ENCODE measurements at places on chromosomes 5 and 9.

GRCh38 chr5:80064124-80064523 is 29.0 kb downstream of the THBS4 start:
- H3K4me1 ChIP-seq = peaks cover 6% of the 10 kb centered on the region
- H3K4me3 ChIP-seq = no peak overlapping the region
- no peak overlapping the region for H3K27ac ChIP-seq
- no peak for DNase-seq
- no peaks in the 10 kb centered on the region for H3K27me3 ChIP-seq

DNA sequence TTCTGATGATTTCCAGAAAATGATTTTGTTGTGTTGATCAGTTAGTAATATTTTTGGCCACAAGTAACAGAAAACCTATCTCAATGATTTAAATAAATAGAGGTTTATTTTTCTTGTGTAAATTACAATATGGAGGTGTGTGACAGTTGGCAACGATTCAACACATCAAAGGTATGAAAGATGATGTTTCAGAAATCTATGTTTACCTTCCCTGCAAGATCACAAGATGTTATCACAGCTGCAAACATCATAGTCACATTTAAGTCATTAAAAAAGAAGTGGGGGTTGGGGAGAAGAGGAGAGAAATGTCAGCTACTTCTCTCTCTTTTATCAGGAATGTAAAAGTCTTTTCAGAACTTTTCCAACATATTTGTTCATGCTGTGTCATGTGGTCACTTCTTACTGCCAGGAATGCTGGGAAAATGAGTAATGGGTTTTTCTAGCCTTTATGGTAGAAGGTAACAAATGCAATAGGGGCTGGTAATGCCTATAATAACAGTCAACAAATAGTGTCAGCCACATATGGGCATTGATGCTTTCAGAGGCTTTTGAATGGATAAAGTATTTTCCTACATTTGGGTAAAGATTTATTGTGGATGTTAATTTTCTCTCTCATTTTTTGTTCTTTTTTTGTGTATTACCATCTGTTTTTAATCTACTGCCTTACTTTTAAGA is 742.7 kb downstream of the TLE1 start:
- DNase-seq = no peak
- H3K4me3 ChIP-seq = no peak overlapping the region
- H3K27me3 ChIP-seq = no peaks in the 10 kb centered on the region
- no peaks in the 10 kb centered on the region for H3K4me1 ChIP-seq

GRCh38 chr5:30871196-30871595 is 322.3 kb upstream of the CDH6 start:
- H3K4me3 ChIP-seq = no peak overlapping the region
- DNase-seq = no peak
- H3K36me3 ChIP-seq = no peaks in the 10 kb centered on the region
- no peaks in the 10 kb centered on the region for H3K27me3 ChIP-seq
- H3K27ac ChIP-seq = no peak overlapping the region

DNA sequence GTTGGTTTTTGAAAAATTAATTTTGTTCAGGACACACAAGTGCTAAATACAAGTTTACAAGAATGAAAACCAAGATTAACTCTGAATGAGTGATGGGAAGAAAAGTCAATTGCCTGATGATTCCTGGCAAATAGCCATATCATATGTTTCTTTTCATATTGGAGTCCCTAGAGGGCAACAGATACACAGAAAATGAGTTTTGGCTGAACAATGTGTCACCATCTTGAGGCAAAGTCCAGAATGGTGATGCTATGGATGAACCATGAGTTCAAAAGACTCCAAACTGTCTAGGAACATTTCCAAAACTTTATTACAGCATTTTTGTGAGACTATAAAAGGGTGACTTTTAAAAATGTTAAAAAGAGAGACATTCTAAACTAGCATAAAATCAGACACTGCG is 382.9 kb downstream of the TMEM161B start:
- H3K27ac ChIP-seq = no peak overlapping the region
- H3K4me1 ChIP-seq = no peaks in the 10 kb centered on the region
- H3K27me3 ChIP-seq = no peaks in the 10 kb centered on the region
- H3K36me3 ChIP-seq = no peaks in the 10 kb centered on the region

- no peaks in the 10 kb centered on the region for H3K36me3 ChIP-seq
- no peaks in the 10 kb centered on the region for H3K27me3 ChIP-seq
- DNase-seq = no peak
Measured at GRCh38 chr9:98913044-98913443, 30.7 kb upstream of the COL15A1 start.

All from aorta (tissue), 5 donors.